Endothelial cell of umbilical vein (primary cell): ENCODE measurements at places on chromosomes 7 and 10. TPM values are rescaled to one million over a fixed set of nuclear protein-coding genes. Genes with fewer than 3 reads are reported as not detected.

DNA sequence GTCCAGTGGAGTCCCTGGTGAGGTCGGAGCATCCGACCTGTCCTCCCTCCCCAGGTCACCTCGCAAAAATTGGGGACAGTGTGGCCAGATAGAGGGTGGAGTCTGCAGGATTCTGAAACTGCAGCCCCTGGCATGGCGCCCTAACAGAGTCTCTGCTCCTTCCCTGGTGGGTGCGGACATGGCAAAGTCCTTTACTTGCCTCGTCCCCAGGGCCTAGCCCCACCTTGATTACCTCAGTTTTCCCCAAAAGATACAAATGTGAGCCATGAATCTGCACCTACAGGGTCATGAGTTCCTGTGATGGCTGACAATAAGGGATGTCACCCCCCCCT lies 47.7 kb downstream of the NPVF start:
- H3K4me3 ChIP-seq = peak overlapping the region; percentile 46
- no peak overlapping the region for H3K27ac ChIP-seq
- H3K4me1 ChIP-seq = peaks cover 8% of the 10 kb centered on the region
- DNase-seq = no peak
- H3K36me3 ChIP-seq = no peaks in the 10 kb centered on the region

DNA sequence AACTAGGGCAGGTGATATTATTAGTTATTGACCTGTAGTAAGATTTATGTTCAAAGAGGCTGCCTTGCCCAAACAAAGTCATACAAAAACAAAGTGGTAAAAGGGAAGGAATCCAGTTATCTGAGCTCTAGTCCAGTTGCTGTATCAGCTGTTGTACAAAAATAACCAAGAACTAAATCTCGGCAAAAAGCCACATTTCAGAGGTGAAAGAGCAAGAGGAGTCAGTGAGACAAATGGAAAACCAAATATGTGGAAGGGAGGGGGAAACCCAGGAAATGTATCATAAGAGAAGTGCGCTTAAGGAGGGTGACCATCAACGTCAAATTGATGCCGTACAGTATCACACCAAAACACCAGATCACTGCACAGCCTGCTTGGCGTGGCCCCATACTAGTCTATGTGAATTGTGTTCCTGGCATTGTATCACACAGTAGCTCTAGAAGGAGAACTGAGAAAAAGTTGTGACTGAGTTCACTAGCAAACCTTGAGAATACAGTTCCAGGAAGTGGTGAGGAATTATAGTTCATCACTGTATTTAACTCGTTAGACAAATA lies 6.4 kb downstream of the AGBL3 start:
- H3K4me3 ChIP-seq = no peak overlapping the region
- DNase-seq = peak; percentile 76
- H3K4me1 ChIP-seq = peaks cover 30% of the 10 kb centered on the region
- peak overlapping the region; percentile 3 for H3K27ac ChIP-seq

GRCh38 chr7:107234436-107234835 lies 65.6 kb downstream of the HBP1 start:
- no peak overlapping the region for H3K27ac ChIP-seq
- peaks cover 19% of the 10 kb centered on the region for H3K4me1 ChIP-seq
- H3K4me3 ChIP-seq = no peak overlapping the region
- DNase-seq = peak; percentile 10
- no peaks in the 10 kb centered on the region for H3K27me3 ChIP-seq

Gene ETV1
- total RNA-seq = 16.6 and 18.7 TPM in 2 replicates

Gene AKR1B1
- total RNA-seq = 159 and 160 TPM in 2 replicates
